T-helper 2 cell (primary cell): ENCODE measurements at places on chromosomes 13 and 19.

GRCh38 chr19:42150911-42151361 lies 18.7 kb upstream of the POU2F2 start:
- no peak for DNase-seq

GRCh38 chr19:30146346-30146745 lies 204.3 kb downstream of the URI1 start:
- no peak for DNase-seq

- DNase-seq = no peak
These were observed 1680.9 kb downstream of the OLFM4 start for GRCh38 chr13:54709546-54709945.

- no peak for DNase-seq
These were observed 14.8 kb downstream of the RABAC1 start for GRCh38 chr19:41944336-41944735.

- no peak for DNase-seq
These were observed 1.9 kb upstream of the MYCBP2 start for GRCh38 chr13:77328819-77329132.

- DNase-seq = no peak
These were observed 36.8 kb downstream of the VSTM2B start for GRCh38 chr19:29562299-29563297.

DNA sequence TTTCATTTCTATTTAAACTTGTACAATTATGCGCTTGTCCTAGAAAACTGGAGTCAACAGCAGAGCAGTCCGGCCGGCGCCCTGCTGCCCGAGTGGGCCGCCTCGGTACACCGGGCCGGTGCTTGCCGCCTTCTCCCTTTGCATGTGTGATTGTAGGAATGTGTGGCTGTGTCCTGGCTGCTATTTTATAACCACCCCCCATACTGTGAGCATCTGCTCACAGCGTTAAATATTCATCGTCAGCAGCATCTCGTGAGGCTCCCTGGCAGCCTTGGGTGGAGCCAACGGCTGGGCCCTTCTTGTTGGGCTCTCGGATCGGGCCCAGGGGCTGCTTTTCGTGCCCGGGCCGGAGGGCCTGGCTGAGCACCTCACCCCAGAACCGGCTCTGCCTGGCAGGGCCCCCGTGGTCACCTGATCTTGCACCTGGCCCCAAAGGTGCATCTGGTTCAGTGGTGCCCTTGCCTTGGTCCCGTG lies 10.6 kb downstream of the PIAS4 start:
- DNase-seq = no peak
